ENCODE measurements at places on chromosomes 6 and 20. TPM values are rescaled to one million over a fixed set of nuclear protein-coding genes. Genes with fewer than 3 reads are reported as not detected.
A peak's percentile ranks its signal among the peaks of the same experiment; 100 is the strongest.

Gene DEFB124
- total RNA-seq: not detected

GRCh38 chr20:47664068-47664437, 121.2 kb downstream of the SULF2 start:
- H3K27ac ChIP-seq: peak overlapping the region; percentile 53
- H3K4me3 ChIP-seq: no peak overlapping the region
- no peaks in the 10 kb centered on the region for H3K27me3 ChIP-seq
- DNase-seq: no peak
- peaks cover 5% of the 10 kb centered on the region for H3K36me3 ChIP-seq
- peaks cover 22% of the 10 kb centered on the region for H3K4me1 ChIP-seq

- no peaks in the 10 kb centered on the region for H3K36me3 ChIP-seq
- no peaks in the 10 kb centered on the region for H3K27me3 ChIP-seq
- H3K4me3 ChIP-seq: no peak overlapping the region
- no peak overlapping the region for H3K27ac ChIP-seq
- no peaks in the 10 kb centered on the region for H3K4me1 ChIP-seq
- DNase-seq: no peak
Observed at GRCh38 chr6:13541496-13541895, 32.9 kb upstream of the SIRT5 start.

- no peak for DNase-seq
- H3K36me3 ChIP-seq: no peaks in the 10 kb centered on the region
- peaks cover 6% of the 10 kb centered on the region for H3K27me3 ChIP-seq
- no peak overlapping the region for H3K4me3 ChIP-seq
Observed at GRCh38 chr6:118017301-118017848, 110.3 kb downstream of the SLC35F1 start.

- DNase-seq: no peak
- H3K4me3 ChIP-seq: no peak overlapping the region
- H3K4me1 ChIP-seq: no peaks in the 10 kb centered on the region
- peaks cover 46% of the 10 kb centered on the region for H3K27me3 ChIP-seq
- H3K27ac ChIP-seq: no peak overlapping the region
Observed at GRCh38 chr20:10263385-10264165, 44.9 kb downstream of the SNAP25 start.

- no peaks in the 10 kb centered on the region for H3K36me3 ChIP-seq
- no peak overlapping the region for H3K27ac ChIP-seq
- DNase-seq: no peak
- no peak overlapping the region for H3K4me3 ChIP-seq
- peaks cover 15% of the 10 kb centered on the region for H3K27me3 ChIP-seq
Observed at GRCh38 chr6:85130743-85131142, 319.1 kb upstream of the NT5E start.

DNA sequence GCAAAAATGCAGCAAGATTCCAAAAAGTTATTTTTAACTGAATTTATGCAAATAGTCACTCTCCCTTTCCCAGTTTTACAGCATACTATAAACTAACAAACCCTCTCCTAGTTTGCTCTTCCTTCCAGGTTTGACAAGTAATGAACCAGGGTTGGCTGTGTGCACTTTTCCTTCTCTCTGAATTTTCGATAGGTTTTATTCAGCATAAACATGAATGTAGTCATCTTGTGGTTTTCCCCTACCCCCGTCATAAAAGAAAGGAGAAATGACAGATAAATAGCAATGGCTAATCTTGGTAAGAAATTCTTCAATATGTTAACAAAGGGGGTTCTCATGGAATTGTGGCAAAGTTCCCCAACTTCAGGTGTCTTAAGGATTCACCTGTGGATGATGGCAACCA, 26.3 kb downstream of the PRDM1 start:
- no peak overlapping the region for H3K27ac ChIP-seq
- no peaks in the 10 kb centered on the region for H3K36me3 ChIP-seq
- DNase-seq: no peak
- peaks cover 5% of the 10 kb centered on the region for H3K4me1 ChIP-seq
- H3K4me3 ChIP-seq: no peak overlapping the region

DNA sequence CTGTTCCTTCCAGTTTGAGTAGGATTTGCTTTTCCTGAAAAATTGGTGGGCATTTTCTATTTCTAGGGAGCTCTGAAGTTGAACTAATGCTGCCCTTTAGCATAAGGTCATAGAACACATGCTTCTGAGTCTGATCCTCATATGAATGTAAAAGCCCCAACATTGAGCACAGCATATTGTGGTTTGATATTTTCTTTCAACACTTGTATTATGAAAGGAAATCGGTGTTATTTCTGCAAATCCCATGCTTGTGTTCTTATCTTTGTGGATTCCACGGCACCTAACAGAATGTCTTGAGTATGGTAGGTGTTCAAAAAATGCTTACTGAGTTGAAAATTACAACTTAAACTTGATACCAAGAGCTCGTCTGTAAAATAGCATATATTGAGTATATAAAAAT, 85.8 kb downstream of the TRMT11 start:
- no peak for DNase-seq
- H3K27me3 ChIP-seq: no peaks in the 10 kb centered on the region
- H3K4me1 ChIP-seq: peaks cover 12% of the 10 kb centered on the region
- no peak overlapping the region for H3K27ac ChIP-seq
- peaks cover 19% of the 10 kb centered on the region for H3K36me3 ChIP-seq

Gene TSPO2
- not detected for total RNA-seq

Gene GPR63
- total RNA-seq: 18.5 TPM

GRCh38 chr6:152552616-152553209, 84.4 kb downstream of the SYNE1 start:
- no peaks in the 10 kb centered on the region for H3K4me1 ChIP-seq
- DNase-seq: peak; percentile 64
- H3K27me3 ChIP-seq: peaks cover 3% of the 10 kb centered on the region
- no peak overlapping the region for H3K4me3 ChIP-seq
- H3K27ac ChIP-seq: no peak overlapping the region

DNA sequence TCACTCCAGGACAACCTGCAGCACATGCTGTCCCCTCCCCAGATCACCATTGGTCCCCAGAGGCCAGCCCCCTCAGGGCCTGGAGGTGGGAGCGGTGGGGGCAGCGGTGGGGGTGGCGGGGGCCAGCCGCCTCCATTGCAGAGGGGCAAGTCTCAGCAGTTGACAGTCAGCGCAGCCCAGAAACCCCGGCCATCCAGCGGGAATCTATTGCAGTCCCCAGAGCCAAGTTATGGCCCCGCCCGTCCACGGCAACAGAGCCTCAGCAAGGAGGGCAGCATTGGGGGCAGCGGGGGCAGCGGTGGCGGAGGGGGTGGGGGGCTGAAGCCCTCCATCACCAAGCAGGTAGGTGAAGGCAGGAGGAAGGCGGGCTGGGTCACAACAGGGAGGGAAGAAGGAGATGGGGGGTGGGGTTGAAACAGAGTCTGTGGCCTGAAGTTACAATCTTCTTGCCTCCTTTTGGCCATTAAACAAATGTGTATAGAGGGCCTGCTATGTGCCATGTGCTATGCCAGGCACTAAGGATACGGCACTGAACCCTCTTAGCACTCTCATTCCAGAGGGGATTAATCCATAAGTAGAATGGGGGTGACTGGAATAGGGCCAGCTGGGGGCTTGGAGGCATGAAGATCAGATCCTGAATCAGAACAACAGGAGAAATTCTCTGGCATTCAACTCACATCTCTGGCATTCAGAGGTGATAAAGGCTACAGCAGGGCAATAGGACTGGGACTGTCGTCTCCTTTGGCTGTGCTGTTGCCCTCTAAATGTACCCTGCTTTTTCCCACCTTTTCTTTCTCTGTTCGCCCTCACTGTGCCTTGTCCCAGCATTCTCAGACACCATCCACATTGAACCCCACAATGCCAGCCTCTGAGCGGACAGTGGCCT, 10.5 kb upstream of the ZBTB9 start:
- no peak overlapping the region for H3K4me3 ChIP-seq
- H3K4me1 ChIP-seq: no peaks in the 10 kb centered on the region
- H3K36me3 ChIP-seq: peaks cover 39% of the 10 kb centered on the region
- no peak overlapping the region for H3K27ac ChIP-seq

Gene ULBP2
- 0.23 TPM for total RNA-seq

Gene CEP250
- total RNA-seq: 68.4 TPM

Gene VSX1
- total RNA-seq: not detected

Gene CD93
- 0.07 TPM for total RNA-seq

DNA sequence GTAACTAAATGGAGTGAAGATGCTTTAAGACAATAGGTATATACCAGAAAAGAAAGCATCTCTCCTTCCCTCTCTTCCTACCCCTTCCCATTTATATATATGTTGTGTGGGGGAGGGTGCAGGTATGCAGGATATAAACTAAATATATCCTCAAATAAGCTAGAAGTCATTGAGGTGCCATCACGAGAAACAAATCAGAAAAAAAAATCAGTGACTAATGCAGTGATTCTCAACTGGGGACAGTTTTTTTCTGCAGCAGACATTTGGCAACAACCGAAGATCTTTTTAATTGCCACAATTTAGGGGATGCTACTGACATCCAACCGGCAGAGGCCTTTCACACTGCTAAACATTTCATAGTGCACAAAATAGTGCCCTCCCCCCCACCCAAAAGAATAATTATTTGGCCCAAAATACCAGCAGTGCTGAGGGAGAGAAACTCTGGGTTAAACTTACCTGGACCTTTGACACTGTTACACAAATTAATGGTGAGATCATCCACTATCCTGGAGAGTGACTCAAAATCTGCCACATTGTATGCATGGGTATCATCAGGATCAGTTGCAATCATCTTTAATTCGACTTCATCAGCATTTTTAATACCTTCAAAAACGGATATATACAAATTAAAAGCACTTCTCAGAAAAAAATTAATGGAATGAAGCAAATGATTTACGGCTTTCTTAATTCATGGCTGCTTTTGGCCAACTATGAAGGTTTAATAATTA, 55.0 kb downstream of the COL12A1 start:
- no peaks in the 10 kb centered on the region for H3K36me3 ChIP-seq
- H3K27ac ChIP-seq: no peak overlapping the region
- H3K4me3 ChIP-seq: no peak overlapping the region
- no peak for DNase-seq
- peaks cover 7% of the 10 kb centered on the region for H3K4me1 ChIP-seq

Gene FKBP1C
- 0.97 TPM for total RNA-seq

GRCh38 chr6:79694623-79695343, 63.7 kb downstream of the SH3BGRL2 start:
- H3K36me3 ChIP-seq: peaks cover 17% of the 10 kb centered on the region
- DNase-seq: no peak
- H3K27ac ChIP-seq: no peak overlapping the region

DNA sequence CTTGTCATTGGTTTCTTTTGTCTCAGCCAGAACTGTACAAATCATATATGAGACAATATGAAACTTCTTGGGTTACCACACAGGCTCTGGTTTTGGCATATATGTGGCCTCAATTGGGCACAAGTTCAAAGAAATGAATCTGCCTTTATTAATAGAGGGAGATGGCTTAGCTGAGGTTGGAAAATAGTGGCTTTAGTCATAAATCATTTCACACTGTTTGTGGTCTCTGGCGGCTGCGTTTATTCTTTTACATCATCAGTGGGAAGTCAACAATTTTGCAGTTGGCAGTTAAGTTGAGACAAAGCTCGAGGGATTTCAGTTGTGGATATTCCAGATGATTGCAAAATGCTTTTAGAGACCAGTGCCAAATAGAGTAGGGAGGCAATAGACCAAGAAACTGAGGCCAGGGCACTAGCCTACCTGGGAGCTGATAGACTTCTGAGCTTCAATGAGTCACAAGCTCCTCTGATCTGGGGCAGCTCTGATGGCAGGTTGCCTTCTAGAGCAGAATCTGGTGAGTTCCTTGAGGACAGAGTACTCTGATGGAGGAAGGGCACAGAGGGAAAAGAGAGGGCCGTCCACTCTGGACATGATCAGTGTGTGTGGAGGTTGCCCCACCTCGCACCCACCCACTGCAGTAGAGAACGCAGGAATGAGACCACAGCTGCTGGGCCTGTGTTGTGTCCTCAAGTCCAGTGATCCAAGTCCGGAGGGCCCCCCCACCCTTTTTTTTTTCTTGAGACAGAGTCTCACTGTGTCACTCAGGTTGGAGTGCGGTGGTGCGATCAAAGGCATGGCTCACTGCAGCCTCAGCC, 73.5 kb downstream of the ARMC2 start:
- no peaks in the 10 kb centered on the region for H3K36me3 ChIP-seq
- DNase-seq: no peak

Gene HLA-G
- total RNA-seq: 0.56 TPM

Gene NEDD9
- 25.5 TPM for total RNA-seq

Gene BICRAL
- 12.7 TPM for total RNA-seq

DNA sequence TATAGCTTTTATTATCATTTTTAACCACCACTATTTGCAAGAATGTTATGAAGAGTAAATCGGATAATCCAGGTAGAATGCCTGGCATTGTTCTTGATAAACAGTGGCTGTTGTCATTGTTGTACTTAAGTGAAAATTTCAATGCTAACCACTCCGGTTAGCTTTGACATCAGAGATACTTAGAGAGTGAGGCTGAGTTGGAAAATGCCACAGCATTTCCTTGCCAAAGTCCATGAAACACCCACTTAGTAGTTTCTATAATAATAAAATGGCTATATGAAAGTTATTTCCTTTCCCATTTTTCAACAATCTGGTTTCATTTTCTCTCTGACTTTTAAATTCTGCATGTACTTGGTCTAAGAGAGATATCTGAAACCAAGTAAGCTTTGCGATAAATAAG, 132.0 kb downstream of the CDK19 start:
- no peak for DNase-seq
- no peak overlapping the region for H3K4me3 ChIP-seq
- H3K36me3 ChIP-seq: peaks cover 2% of the 10 kb centered on the region
- H3K27ac ChIP-seq: no peak overlapping the region

DNA sequence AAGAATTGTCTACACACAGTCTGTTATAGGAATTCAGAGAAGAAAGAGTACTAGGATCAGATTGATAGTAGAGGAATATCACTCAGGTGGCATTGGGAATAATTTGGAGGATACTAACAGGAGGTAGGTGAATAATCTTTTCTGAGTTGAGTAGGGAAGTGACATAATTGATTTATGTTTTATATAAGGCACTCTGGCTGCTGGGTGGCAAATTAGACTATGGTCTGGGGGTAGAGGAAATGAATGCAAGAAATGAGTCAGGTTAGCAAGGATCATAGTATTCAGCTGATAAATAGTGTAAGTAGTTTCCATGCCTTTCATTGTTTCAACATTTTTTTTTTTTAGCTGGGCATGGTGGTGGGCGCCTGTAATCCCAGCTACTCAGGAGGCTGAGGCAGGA, 113.3 kb downstream of the CDKAL1 start:
- H3K4me3 ChIP-seq: no peak overlapping the region
- no peaks in the 10 kb centered on the region for H3K27me3 ChIP-seq
- H3K27ac ChIP-seq: no peak overlapping the region

GRCh38 chr6:44503471-44503870, 116.0 kb downstream of the CDC5L start:
- H3K36me3 ChIP-seq: no peaks in the 10 kb centered on the region
- peaks cover 59% of the 10 kb centered on the region for H3K27me3 ChIP-seq
- no peak for DNase-seq
- H3K4me3 ChIP-seq: no peak overlapping the region

Gene CST2
- 1.2 TPM for total RNA-seq

Gene RAB44
- not detected for total RNA-seq

Gene CCN6
- not detected for total RNA-seq

DNA sequence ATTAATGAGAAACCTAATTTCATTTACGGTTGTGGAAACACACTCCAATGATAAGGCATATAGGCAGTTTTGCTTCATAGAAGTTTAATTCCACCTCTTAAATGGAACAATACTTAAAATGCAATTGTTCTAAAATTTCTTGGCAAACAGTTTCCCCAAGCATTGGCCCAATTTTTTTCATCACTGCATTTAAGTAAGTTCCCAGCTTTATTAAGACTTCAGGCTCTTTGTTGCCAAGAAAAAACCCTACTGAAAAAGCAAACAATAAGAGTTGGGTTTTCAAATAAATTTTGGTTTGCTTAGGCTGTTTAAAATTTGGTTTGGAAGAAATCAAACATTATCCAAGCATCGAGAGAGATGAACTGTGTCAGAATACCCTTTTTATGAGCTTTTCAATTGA, 690.9 kb upstream of the NRSN1 start:
- H3K4me1 ChIP-seq: peaks cover 17% of the 10 kb centered on the region
- DNase-seq: no peak
- peaks cover 13% of the 10 kb centered on the region for H3K36me3 ChIP-seq
- no peak overlapping the region for H3K27ac ChIP-seq
- H3K27me3 ChIP-seq: no peaks in the 10 kb centered on the region
- H3K4me3 ChIP-seq: no peak overlapping the region
